Keratinocyte (primary cell): ENCODE measurements at places on chromosomes 13 and 19. TPM values are rescaled to one million over a fixed set of nuclear protein-coding genes. Genes with fewer than 3 reads are reported as not detected.
A peak's percentile ranks its signal among the peaks of the same experiment; 100 is the strongest.

GRCh38 chr13:23651887-23652286 is 81.7 kb downstream of the TNFRSF19 start:
- H3K4me3 ChIP-seq, result no peak overlapping the region
- no peak for DNase-seq
- H3K27ac ChIP-seq, result no peak overlapping the region
- peaks cover 17% of the 10 kb centered on the region for H3K4me1 ChIP-seq
- no peaks in the 10 kb centered on the region for H3K27me3 ChIP-seq
- H3K36me3 ChIP-seq, result no peaks in the 10 kb centered on the region

- no peaks in the 10 kb centered on the region for H3K36me3 ChIP-seq
- peak overlapping the region; percentile 88 for H3K27ac ChIP-seq
- DNase-seq, result no peak
- H3K4me1 ChIP-seq, result peaks cover 26% of the 10 kb centered on the region
- H3K27me3 ChIP-seq, result no peaks in the 10 kb centered on the region
- peak overlapping the region; percentile 96 for H3K4me3 ChIP-seq
These were observed 694 bp downstream of the CLN5 start for GRCh38 chr13:76992548-76993001.

DNA sequence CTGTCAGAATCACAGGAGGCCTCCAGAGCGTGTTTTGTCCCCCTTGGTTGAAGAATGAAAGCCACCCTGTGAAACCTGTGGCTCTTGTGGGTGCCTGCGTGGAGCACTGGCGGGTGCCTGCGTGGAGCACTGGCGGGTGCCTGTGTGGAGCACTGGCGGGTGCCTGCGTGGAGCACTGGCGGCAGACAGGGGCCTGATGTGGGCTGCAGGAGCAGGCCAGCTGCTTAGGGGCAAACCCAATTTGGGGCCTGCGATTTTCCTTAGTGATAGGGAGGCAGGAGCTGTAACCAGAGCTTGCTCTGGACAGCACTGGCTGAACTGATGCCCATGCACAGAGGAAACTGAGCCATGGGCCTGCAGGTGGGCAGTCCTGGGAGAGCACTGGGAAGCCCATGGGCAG is 24.3 kb downstream of the ARHGEF7 start:
- DNase-seq, result no peak
- no peaks in the 10 kb centered on the region for H3K36me3 ChIP-seq
- no peaks in the 10 kb centered on the region for H3K4me1 ChIP-seq
- no peak overlapping the region for H3K27ac ChIP-seq

DNA sequence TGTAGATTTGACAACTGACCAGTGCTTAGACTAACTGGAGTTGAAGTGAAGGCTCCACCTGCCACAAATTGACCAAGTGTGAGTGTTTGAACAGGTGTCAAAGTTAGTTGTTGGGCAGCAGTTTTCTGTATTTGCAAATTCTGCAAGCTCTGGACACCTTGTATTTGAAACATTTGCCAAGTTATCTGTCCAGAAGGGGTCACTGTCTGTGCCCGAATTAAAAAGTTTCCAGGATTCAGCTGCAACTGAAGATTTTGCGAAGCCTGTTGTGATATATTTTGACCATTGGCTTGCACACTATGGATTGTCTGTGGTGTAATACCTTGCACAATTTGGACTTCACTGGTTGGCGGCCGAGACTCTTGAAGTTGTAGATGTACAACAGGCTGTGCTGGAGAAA is 1690.7 kb downstream of the SLITRK5 start:
- no peaks in the 10 kb centered on the region for H3K27me3 ChIP-seq
- H3K4me3 ChIP-seq, result no peak overlapping the region
- no peaks in the 10 kb centered on the region for H3K36me3 ChIP-seq
- H3K27ac ChIP-seq, result no peak overlapping the region

- no peaks in the 10 kb centered on the region for H3K27me3 ChIP-seq
- H3K27ac ChIP-seq, result peak overlapping the region; percentile 77
- peak overlapping the region; percentile 65 for H3K4me3 ChIP-seq
- no peaks in the 10 kb centered on the region for H3K36me3 ChIP-seq
- H3K4me1 ChIP-seq, result peaks cover 32% of the 10 kb centered on the region
These were observed 97.1 kb downstream of the SIPA1L3 start for GRCh38 chr19:38004186-38004520.

DNA sequence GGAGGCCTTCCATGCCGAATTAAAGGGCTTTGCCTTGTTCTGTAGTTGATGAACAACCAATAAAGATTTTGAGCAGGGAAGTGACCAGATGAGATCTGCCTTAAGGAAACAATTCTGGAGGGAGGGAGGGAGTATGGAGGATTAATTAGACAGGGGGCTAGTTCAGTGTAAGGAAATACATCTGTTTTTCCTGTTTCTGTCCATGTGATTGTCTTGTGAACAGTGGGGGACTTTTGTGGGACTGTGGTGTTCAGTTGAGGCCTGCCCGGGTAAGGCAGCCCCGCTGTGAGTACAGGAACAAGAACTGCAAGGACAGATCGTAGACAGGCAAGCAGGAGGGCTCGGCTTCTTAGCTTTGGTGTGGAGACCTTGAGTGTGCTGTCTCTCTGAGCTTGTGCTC is 59.0 kb downstream of the DGKH start:
- peaks cover 41% of the 10 kb centered on the region for H3K4me1 ChIP-seq
- no peak overlapping the region for H3K27ac ChIP-seq
- H3K4me3 ChIP-seq, result no peak overlapping the region
- no peaks in the 10 kb centered on the region for H3K27me3 ChIP-seq
- no peaks in the 10 kb centered on the region for H3K36me3 ChIP-seq

DNA sequence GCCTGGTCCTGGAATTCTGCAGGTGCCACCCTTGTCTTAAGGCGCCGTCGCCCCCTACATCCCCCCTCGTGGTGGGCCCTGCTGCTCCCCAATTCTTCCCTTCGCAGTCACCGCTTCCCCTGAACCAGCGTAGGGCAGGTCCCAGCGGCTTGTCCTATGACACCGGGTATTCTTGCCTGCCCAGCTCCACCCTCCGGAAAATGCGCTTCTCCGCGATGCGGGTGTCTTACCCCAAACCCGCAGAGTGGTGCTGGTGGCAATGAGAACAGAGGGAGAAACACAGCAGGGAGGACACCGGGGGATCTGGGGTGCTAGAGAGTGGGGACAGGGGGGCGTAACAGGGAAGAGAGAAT is 9.0 kb downstream of the ZNF808 start:
- H3K4me1 ChIP-seq, result peaks cover 4% of the 10 kb centered on the region
- DNase-seq, result no peak
- peak overlapping the region; percentile 40 for H3K4me3 ChIP-seq
- H3K36me3 ChIP-seq, result no peaks in the 10 kb centered on the region
- H3K27ac ChIP-seq, result peak overlapping the region; percentile 54
- no peaks in the 10 kb centered on the region for H3K27me3 ChIP-seq

- H3K27ac ChIP-seq, result no peak overlapping the region
- no peak overlapping the region for H3K4me3 ChIP-seq
- no peaks in the 10 kb centered on the region for H3K4me1 ChIP-seq
- H3K27me3 ChIP-seq, result no peaks in the 10 kb centered on the region
These were observed 11.2 kb upstream of the ARHGEF18 start for GRCh38 chr19:7337380-7338194.

DNA sequence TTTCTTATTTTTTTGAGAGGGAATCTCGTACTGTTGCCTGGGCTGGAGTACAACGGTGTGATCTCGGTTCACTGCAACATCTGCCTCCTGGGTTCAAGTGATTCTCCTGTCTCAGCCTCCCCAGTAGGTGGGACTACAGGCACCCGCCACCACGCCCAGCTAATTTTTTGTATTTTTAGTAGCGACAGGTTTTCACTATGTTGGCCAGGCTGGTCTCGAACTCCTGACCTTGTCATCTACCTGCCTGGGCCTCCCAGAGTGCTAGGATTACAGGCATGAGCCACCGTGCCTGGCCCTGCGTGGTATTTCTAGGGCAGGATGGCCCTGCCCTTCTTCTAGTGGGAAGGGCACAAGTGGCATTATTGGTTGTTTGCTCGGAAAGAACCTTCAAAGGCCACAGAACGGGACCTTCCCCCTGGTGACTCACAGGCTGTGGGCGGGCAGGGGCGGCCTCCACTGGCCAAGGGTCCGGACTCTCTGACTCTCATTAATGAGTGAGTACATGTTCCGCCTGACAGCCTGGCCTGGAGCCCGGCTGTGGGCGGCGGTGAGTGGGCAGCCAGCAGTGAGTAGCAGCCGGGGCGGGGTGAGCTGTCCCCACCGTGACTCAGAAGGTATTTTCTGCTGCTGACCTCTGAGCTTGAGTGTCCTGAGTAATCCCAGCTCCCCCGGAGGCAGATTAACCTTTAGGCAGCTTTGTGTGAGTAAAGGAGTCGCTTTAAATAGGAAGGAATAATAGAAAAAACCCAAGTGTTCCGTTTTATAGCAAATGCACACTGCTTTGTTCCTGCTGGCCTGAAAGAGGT is 5.1 kb downstream of the DOT1L start:
- no peaks in the 10 kb centered on the region for H3K36me3 ChIP-seq
- DNase-seq, result peak; percentile 92
- H3K4me1 ChIP-seq, result peaks cover 31% of the 10 kb centered on the region
- peak overlapping the region; percentile 48 for H3K27ac ChIP-seq
- no peaks in the 10 kb centered on the region for H3K27me3 ChIP-seq

DNA sequence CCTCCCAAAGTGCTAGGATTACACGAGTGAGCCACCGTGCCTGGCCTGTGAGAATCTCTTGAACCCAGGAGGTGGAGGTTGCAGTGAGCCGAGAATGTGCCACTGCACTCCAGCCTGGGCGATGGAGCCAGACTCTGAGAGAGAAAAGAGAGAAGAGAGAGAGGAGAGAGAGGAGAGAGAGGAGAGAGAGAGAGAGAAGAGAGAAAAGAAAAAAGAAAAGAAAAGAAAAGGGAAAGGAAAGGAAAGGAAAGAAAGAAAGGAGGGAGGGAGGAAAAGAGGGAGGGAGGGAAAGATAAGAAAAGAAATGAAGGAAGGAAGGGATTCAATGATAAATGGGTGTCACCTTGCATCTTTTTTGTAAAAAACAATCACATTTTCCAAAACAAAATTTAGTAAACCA is 23.0 kb upstream of the PSPC1 start:
- H3K4me1 ChIP-seq, result no peaks in the 10 kb centered on the region
- H3K27me3 ChIP-seq, result no peaks in the 10 kb centered on the region

GRCh38 chr13:113759525-113760137 is 605 bp downstream of the TMEM255B start:
- no peak overlapping the region for H3K27ac ChIP-seq
- peaks cover 12% of the 10 kb centered on the region for H3K4me1 ChIP-seq
- no peaks in the 10 kb centered on the region for H3K36me3 ChIP-seq
- H3K4me3 ChIP-seq, result peak overlapping the region; percentile 76

The CGB5 gene
- 0.20 to 0.24 TPM (median 0.21 TPM) in 3 replicates for polyA plus RNA-seq
